ENCODE measurements at places on chromosomes 4 and X.

- no peak for DNase-seq
Measured at GRCh38 chrX:24963823-24964222, 51.9 kb downstream of the ARX start.

DNA sequence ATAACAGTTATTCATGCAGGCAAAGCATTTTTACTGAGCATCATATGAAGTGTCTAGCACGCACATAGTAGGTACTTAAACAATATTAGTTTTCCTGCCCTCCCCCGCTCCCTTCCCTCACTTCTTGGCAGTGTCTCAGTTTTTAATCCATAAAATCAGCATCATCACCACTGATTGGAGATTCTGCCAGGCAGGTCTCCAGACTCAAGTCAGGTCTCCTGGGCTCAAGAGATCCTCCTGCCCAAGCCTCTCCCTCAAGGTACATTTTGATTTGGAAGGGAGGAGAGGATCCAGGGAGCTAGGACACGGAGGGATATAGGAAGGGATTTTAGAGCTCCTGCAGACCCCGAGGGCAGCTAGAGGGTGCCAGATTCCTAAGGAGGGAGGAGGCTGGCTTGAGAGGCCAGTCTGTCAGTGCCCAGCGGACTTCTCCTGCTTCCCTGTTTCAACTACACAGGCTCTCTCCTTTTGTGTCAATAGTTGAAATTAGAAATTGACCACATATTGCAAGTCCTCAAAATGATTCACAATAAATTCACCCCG is 4.4 kb upstream of the FAT1 start:
- DNase-seq, result peak; percentile 34

- DNase-seq, result peak; percentile 74
Measured at GRCh38 chr4:24794480-24794879, 893 bp upstream of the SOD3 start.

GRCh38 chrX:39453889-39454621 is 643.7 kb downstream of the BCOR start:
- DNase-seq, result no peak

DNA sequence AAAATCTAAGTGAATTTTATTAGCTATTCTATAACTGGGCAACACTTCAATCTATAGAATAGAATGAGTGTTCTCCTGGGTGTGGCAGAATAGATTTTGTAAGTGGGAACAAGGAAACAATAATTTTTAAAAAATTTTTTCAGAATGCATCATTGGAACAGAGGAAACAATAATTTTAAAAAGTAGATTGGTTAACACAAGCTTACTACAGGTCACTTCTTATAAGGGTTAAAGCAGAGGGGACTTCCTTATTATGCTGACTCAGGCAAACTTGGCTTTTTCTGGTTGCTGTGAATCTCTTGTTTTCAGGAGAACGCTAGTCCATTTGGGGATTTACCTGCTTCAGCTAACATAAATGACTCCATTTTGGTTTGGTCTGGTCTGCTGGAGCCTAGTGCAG is 52.5 kb downstream of the HOPX start:
- DNase-seq, result no peak

DNA sequence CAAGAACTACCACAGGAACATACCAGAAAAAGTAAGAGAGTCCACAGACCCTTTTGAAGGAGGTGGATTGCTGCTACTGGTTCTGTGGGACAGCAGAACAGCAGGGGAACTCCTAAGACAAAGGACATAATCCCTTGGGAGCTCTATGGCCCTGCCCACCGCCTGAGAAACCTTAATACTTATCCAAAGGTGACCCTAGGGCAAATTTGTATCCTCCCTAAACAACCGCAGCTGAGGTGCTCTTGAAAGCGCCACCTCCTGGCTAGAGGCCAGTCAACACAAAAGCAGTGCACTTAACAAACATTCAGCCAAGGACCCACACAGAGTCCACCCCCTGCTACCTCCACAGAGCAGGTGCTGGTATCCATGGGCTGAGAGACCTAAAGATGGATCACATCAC is 136.8 kb downstream of the ADAM29 start:
- DNase-seq, result no peak

DNA sequence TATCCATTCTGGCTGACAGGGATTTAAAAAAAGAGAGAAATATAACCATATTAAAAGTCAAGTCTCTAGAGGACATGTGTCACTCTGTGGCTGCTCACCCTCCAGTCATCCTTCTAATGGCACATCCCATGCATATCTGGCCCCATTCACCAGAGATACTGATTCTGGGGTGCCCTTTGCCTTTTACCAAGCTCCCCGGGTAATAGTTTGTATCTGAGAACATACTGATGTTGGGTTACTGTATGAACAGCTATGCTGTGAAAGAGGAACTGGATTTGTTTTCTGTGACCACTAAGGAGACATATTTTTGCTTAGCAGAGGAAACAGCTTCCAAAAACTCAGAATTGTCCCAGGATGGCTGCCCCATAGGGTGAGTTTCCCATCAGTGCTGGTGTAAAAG is 56.0 kb downstream of the SAT1 start:
- no peak for DNase-seq

DNA sequence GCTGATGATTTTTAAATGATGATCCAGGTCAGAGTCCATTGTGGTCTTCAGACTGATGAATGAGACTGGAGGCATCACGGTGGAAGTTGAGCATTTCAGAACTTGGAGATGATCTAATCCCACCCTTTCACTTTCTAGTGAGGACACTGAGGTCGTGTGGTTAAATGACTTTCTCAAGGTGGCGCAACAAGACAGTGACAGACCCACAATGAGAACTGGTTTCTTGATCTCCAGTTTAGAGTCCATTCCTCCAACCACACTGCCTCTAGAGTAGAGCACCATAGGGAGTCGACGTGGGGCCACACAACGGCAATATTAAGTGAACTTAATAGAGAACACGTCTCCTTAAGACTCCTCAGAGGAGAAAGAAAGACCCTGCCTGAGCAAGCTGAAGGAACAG is 381.0 kb downstream of the UNC5C start:
- DNase-seq, result peak; percentile 27

- DNase-seq, result no peak
Measured at GRCh38 chrX:1466232-1466661, 13.5 kb upstream of the ASMTL start.

GRCh38 chr4:151458148-151458547 is 49.2 kb downstream of the FHIP1A start:
- DNase-seq, result no peak

DNA sequence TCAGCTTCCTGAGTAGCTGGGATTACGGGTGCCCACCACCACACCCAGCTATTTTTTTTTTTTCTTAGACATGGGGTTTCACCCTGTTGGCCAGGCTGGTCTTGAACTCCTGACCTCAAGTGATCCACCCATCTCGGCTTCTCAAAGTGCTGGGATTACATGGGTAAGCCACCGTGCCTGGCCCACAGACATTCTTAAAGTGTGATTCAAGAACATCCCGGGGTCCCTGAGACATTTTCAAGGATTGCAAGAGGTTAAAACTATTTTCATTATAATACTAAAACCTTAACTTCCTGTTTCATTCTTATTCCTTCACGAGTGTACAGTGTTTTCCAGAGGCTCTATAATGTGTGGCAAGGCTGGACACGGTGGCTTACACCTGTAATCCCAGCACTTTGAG is 318.7 kb downstream of the CAMK2D start:
- no peak for DNase-seq

All from fibroblast of mammary gland (primary cell).